ENCODE measurements at places on chromosomes 1 and 21.

DNA sequence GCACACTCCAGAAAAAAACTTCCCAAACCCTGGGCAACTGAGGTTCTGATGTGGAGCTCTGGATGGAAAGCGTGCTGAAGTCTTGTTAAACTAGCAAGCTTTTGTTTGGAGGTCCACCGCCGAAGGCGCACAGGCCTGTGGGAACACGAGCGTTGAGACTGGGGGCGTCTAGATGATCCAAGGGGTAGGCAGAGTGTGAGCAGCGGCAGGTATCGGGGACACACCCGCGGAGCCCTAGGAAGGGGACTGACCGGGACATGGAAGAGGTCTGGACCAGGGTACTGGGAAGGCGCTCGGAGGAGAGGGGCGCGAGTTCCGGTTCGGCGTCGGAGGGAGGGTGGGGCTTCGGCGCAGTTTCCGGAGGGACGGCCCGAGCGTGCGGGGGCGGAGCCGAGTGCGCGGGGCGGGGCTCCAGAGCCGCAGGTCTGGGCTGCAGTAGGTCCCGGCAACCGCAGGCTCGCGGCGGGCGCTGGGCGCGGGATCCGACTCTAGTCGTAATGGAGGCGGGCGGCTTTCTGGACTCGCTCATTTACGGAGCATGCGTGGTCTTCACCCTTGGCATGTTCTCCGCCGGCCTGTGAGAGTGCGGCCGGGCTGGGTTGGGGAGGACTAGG is at the start of gene SLC50A1:
Gene SLC50A1, plus strand, starts transcription at position 438 of the 614 bp plus-strand sequence. Its CDS starts 60 bp downstream, at position 498.
- peak; percentile 90 for DNase-seq

- peak; percentile 72 for DNase-seq
These were observed 23.8 kb downstream of the IER5 start for GRCh38 chr1:181112071-181112929.

GRCh38 chr1:46466477-46467182 is 23.0 kb upstream of the DMBX1 start:
- no peak for DNase-seq

- no peak for DNase-seq
These were observed 32.7 kb downstream of the BMP8A start for GRCh38 chr1:39524171-39524570.

GRCh38 chr1:47837056-47837830 is 159.9 kb downstream of the TRABD2B start:
- DNase-seq: no peak

DNA sequence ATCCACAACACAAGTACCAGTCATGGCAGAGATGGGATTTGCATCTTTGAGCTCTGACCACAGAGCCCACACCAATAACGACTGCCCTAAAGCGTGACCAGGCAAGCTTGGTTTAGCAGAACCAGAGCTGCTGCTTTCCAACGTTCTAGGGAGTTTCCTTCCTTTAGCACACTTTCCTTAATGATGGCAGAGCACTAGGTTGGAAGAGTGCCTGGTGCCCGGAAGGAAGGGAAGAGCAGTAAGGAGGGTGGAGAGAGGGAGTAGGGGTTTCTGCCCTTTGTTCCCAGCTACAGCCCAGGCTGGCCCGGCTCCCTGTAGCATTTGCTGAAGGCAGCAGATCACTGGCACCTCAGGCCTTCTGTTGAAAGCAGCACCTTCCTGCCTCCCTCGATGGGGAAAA is 6.1 kb upstream of the EVA1C start:
- no peak for DNase-seq

DNA sequence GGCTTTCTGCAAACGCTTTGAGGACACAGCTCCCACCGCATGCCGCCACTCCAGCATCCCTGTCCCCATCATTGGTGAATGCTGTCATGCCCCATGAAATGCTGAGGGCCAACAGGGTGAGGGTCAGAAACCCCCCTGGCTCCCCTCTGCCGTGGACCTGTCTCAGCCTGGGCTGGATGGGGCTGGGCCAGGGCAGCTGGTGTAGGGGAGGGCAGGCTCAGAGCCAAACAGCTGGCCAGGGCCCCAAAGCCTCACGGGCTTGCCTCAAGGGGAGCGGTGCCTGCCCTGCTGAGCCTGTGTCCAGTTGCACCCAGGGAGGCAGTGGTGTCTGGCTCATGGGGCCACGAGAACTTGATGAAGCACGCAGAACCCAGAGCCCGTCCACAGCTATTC is 49.7 kb downstream of the S100B start:
- no peak for DNase-seq

GRCh38 chr1:167679714-167680113 is 42.1 kb upstream of the MPZL1 start:
- no peak for DNase-seq

DNA sequence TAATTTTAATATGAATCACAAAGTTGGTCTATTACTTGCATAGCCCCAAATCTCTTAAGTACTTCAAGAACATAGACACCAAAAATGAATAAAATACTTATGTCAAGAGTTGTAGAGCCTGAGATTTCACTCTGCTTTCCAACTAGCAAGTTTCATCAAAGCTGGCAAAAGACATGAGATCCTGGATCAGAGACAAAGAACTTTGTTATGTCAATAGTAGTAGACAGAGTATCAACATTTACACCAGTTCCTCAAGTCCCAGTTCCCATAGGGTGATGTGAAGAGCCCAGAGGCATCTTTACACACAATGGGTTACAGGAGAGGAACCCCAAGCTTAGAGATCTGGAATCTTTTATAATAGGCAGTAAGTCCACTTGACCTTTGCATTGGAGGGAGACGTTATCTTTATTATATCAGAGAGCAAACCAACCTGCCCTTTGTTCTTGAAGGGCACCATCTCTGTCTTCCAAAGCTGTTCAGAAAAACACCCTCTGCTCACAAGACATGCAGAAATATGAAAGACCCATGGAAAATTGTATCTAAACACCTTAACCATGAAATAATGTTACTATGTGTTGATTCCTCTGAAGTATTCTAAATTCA is 174.4 kb upstream of the GALNT2 start:
- DNase-seq: no peak

- DNase-seq: no peak
These were observed 292.8 kb upstream of the B3GALT2 start for GRCh38 chr1:193479187-193479586.
